ENCODE measurements at places on chromosomes 7 and 10.
A peak's percentile ranks its signal among the peaks of the same experiment; 100 is the strongest.

GRCh38 chr7:77657427-77658224 lies 38.6 kb upstream of the RSBN1L start:
- peak; percentile 86 for ATAC-seq

GRCh38 chr7:158468181-158468580 lies 119.4 kb downstream of the PTPRN2 start:
- no peak for ATAC-seq

DNA sequence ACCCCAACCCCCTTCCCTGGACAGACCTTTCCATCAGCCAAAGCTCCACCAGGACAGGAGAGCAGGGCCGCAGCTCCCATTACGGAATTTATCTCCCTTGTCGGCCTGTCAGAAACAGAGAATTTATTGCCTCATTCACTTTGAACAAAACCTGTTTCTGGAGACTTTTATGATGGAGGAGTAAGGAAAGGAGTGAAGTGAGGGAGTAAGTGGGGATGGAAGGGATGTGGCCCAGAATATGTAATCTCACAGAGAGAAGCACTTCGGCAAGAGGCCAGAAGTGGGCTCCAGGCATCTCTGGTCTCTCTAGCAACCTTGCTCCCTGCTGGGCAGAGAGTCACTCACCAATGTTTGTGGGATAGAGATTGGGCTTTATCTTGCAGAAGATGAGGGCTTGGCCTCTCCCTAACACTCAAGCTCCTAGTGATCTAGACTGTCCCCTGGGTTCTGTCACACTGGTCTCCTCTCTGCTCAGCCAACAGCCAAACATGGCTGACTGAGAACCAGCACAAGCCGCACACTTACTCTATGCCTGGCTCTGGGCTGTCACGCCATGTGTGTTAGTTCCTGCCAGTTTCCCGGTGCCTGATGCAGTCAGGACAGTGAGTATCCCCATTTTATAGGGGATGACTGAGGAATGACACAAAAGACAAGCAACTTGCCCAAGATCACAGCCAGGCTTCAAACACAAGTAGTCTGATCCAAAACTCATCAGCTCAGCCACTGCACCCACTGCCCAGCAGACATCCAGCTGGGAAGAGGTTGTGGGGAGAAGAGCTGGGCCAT lies 149.4 kb upstream of the ZMIZ1 start:
- ATAC-seq, result no peak

DNA sequence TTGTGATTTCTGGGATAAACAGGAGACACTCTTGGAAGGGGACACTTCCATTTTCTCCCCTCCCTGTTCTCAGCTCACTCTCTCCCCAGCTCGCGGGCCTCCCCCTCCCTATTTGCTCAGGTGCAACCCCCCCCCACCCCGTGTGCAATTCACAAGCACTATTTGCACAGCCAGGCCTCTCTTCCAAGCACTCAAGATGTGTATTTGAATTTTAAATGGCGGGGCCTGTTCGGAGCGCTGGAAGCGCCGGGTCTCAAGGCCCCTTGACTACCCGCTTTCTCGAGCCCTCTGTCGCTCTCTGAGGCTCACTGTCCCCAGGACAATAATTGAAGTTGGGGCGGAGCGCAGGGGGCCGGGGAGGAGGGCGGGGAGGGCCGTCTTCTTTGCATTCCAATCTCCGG lies 7.8 kb downstream of the SHH start:
- no peak for ATAC-seq

- peak; percentile 64 for ATAC-seq
Measured at GRCh38 chr10:75283671-75284470, 48.1 kb upstream of the COMTD1 start.

- peak; percentile 65 for ATAC-seq
Measured at GRCh38 chr7:151631570-151631952, 111.9 kb upstream of the RHEB start.

GRCh38 chr7:37549076-37549931 lies 100.6 kb upstream of the ELMO1 start:
- no peak for ATAC-seq

- ATAC-seq, result no peak
Measured at GRCh38 chr7:100802951-100803350, 24.4 kb downstream of the EPHB4 start.

DNA sequence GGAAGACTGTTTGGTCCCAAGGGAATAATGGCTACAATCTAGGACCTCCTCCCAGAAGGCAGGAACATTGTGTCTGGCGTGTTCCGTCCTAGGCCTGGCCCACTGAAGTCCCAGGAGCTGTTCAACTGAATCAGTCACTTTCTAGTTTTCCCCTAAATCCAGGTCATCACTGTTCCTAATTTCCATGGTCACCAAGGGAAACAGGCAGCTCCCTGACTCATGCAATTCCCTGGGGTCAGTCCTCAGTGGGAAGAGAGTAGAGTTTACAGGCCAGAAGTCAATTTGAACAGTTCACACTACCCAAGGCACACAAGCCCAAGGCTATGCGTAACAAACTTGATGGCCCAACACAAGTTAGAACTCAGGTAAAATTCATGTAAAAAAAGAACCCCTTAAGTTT lies 44.0 kb downstream of the CREB3L2 start:
- no peak for ATAC-seq

- ATAC-seq, result no peak
Measured at GRCh38 chr7:42483886-42484285, 246.9 kb upstream of the GLI3 start.

DNA sequence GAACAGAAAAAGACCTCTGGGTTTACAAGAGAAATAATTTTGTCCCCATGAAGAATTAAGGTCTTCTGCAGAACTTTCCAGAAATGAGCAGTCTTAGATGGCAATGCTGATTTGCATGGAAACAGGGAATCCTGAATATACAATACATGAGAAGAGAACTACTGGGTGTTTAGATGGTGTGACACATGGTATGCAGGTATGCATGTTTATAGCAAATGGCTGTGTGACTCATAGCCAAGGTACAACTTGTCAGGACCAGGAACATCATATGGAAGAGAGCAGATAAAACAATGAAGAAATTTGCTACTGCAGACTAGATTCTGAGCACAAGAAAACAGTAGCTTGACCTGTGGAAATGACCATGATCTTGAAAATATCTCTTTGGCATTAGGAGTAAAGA lies 907.8 kb downstream of the GATA3 start:
- no peak for ATAC-seq

- ATAC-seq, result no peak
Measured at GRCh38 chr7:70481570-70482123, 650.3 kb upstream of the GALNT17 start.

DNA sequence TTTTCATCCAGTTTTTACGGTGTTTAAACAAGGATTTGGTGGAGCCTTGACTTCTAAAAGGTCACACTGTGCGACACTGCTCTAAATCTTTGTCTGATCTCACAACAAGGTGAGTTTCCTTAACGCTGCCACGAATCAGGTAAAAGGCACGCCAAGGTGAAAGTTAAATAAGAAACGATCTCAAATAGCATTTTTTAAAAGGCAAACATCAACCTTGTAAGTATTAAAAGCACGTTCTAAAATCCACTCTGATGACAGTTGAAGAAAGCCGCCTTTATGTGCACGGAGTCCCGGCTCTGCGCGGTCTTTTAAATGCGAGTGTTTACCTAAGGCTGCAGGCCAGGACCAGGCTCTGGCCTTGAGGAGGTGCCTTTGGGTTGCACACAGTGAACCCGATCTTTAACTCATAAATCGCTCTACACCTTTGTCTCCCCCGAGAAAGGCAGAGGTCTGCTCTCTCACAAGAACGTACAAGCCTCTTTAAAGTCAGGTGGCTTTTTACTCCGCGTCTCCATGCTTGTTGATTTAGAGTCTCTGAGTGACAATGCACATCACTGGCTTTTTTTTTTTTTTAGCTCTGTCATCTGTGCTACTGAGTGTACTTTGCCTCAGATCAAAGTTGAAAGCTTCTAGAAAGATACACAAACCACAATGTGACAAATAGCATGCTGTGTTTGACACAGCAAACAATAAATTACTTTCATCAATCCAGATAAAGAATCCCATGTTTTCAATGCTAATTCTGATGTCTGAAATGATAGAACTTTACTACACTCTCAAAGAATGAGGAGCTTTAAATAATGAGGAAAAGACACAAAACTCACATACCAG lies 25.9 kb upstream of the RNF32 start:
- no peak for ATAC-seq

GRCh38 chr10:78981257-78981969 lies 87.4 kb upstream of the ZMIZ1 start:
- peak; percentile 53 for ATAC-seq

DNA sequence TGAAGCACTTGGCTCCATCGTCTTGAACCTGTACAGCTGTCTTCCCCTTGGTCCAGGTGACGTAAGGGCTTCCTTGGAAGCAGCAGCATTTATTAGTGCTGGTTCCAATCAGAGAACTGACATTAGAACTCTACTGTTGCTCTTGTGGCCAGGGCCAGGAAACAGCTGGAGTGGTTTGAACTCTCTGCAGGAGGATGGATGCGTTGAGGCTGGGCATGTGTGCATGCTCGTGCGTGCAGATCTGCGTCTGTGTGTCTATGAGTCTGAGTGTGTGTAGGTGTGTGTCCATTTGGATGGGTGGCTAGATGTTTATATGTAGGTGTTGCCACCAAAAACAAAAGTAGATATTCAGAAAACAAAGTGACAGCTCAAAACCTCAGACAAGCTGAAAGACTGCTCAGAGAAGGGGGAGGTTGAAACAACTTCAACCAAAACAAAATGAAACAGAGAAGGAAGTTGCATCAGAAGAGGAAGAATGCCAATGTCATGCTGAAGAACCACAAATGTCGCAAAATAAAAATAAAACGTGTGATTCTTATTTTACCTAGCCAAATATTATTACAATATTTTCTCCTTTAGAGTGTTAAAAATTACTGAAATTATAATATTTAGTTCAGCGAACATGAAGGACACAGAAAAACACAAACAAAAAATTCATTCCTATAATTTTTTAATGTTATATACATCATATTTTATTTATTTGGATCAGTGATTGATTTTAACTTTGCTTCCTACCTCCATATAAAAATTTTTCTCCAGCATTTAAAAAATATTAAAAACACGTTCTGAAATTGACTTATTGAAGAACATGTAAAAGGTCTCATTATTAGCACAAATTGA lies 96.1 kb upstream of the MKLN1 start:
- ATAC-seq, result no peak

DNA sequence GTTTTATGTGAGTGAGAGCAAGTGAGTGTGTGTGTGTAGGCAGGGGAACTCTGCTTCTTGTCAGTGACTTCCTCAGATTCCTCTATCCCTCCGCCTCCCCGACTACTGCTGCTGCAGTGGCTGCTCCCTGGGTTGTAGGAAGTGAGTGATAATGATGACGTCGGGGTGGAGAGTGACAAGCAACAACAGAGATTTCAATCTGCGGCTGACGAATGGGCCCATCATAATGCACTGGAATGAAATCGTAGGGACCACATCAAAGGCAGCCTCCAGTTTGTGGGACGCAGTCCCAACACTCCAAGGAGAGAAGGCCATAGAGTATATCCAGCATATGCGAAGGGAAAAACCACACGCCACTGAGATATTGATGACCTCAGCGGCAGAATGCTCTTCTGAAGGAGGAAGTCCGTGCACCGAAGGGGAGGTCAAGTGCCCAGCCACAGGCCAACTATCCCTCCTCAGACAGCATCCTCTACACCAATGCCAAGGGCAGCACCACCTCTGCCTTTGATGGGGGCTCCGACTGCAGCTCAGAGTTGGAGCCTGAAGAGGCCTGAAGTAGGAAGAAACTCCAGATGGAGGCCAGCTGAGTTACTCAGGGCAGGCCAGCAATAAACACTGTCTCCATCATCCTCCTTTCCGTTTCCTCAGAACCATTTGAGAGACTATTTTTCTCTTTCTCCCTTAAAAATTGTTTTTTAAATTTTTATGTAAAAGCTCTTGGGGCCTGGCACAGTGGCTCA lies 11.3 kb upstream of the STMP1 start:
- ATAC-seq, result peak; percentile 55

DNA sequence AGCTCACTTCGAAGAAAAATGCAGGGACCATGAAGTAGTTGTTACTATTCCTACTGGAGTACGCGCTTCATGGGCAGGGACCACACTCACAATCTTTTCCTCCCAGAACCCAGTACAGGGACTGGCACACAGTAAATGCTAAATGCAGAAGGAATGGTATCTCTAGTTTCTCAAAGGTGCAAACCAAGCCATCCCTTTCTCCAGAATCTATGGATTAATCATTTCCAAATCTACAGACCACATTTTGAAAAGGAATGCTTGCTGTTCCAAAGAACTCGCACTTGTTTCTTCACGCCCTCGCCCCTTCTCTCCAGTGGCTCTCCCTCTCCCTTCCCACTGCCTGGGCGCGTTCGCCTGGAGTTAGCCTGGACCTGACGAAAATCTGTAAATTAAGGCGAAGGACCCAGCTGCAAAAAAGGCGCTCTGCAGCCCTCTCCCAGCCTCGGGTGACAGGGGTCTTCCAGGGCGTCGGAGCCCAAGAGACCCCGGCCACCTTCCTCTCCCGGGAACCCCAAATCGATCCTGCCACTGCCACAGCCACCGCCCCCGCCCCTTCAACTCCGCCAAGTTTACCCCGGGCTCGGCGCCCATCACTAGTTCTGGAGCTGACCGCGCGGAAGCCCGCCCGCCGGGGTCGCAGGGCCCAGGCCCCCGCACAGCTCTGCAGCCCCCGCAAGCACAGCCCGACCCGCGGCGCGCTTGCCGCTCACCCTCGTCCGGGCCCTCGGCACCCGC lies 527 bp downstream of the PDIA4 start:
- peak; percentile 5 for ATAC-seq

- no peak for ATAC-seq
Measured at GRCh38 chr7:92653136-92653535, 62.9 kb upstream of the FAM133B start.

DNA sequence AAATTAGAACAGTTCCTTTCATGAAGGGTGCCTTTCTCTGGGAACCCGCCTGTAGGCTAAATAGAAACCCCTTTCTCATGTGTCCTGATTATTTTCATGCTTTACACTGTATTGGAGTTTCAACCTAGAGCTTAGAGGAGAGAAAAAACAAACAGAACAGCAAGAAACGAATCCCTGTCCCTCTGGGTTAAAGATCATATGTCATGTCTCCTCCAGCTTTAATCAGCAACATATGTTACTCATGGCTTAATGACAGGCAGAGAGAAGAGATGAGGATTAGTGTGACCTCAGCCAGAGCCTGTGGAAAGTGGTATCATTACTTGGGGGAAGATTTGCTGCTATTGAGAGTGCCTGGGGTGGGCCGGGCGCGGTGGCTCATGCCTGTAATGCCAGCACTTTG lies 32.1 kb downstream of the CRCP start:
- peak; percentile 82 for ATAC-seq

- no peak for ATAC-seq
Measured at GRCh38 chr10:12945690-12946359, 55.7 kb downstream of the CCDC3 start.

All from SK-N-SH treated with all-trans-retinoic acid at 6 μM for 48 hours (cell line).